CD4-positive, alpha-beta T cell treated with Interleukin-21 for 1 hour (primary cell): ENCODE measurements at places on chromosomes 16 and 17.

DNA sequence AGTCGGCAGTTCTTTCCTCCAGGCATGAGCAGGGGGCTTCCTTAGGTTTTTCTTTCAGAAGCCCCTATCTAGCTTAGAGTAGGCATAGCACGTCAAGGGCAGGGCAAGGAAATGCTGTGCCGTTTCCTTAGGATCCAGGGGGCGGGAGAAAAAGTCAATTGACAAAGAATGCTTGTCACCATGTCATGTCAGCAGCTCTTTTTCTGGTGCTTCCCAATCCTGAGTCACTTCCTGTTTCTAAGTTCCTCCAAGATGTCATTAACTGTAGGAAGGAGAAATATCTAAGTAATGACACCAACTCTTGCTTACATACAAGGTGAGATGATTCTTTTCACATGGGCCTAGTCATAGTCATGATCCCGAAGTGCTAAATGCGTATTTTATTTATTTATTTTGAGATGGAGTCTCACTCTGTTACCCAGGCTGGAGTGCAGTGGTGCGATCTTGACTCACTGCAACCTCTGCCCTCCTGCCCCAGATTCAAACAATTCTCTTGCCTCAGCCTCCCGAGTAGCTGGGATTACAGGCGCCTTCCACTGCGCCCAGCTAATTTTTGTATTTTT is 35.2 kb downstream of the GJC1 start:
- DNase-seq: no peak

GRCh38 chr16:14353340-14353739 is 276.7 kb downstream of the PARN start:
- DNase-seq: no peak

DNA sequence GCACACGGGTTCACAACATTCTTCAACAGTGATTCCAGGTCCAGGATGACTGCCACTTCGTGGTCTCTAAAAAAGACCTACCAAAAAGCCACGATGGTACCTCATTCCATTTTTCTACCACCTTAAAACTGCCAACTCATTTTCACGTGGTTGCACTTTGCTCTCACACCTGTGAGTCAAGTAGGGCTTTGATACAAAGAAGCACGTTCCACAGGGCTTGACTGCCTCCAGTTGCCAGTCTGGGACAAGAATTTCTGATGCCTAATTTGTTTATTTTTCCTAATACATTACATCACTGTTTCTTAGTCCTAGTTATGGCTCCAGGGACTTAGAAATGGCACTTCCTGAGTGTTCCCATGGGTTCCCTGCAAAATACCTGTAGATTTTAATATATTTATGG is 911.6 kb upstream of the EEF2KMT start:
- no peak for DNase-seq

GRCh38 chr16:10964891-10965326 is 20.5 kb downstream of the CLEC16A start:
- DNase-seq: peak; percentile 73

GRCh38 chr16:83689385-83689831 is 118.4 kb upstream of the HSBP1 start:
- DNase-seq: no peak

DNA sequence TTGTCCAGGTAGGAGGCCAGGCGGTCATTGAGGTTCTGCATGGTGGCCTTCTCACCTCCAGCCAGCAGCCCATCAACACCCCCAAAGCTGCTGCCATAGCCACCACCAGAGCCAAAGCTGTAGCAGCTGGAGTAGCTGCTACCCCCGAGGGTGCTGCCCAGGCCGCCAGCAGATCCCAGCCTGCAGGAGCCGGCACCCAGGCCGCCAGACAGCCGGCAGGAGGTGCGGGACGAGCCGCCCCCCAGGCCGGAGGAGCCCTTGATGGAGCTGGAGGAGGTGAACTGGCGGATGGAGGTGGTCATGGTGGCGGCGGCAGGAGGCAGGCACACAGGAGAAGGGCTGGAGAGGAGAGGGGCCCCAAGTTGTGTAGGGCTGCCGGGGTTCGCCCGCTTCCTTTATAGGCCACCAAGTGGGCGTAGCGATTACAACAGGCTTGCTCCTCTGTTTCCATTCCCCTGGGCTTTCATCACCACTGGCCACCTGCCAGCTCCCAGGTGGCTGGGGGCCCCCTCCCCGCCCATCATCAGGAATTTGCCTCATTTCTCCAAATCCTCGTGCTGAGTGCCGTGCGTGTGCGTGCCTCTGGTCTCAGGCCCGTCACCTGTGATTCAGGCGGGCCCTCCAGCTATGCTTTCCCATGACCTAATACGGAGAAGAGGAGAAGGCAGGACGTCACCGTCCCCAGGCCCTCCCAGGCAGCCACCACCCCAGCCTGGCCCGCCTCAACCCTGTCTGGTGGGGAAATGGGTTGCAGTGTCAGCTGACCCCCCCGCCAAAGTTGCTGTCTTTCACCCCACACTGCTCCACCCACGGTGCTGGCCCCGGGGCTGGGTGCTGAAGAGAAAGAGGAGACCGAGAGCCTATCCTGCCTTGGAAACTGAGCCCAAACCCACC is at the start of gene KRT17:
TSS of gene KRT17 (minus strand) at position 368 of the 894 bp plus-strand sequence. CDS start at position 302, 66 bp downstream.
- no peak for DNase-seq

DNA sequence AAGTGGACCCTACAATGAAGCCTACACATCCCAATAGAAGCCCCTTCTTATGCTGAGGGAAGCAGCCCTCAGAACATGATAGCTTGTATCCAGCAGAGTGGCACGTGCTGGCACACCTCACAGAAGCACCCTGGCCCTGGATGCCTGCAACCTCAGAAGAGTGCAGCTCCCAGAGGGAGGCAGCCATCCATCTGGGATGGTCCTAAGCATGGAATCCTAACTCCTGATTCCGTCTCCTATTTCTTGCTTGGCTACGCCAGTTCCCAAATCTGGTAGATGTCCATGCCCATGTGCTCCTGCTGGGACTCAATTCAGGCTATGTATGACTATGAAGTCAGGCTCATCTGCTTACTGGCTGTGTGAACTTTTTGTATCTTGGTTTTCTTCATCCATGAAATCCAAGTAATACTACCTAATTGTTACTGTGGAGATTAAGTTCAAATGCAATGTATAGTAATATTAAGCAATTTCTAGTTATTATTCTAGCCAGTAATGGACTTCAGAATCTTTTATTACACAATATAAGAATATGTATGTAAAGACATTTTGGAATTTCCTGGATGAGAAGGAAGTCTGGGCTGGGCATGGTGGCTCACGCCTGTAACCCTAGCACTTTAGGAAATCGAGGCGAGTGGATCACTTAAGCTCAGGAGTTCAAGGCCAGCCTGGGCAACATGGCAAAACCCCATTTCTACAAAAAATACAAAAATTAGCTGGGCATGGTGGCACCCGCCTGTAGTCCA is 32.4 kb downstream of the SIAH1 start:
- no peak for DNase-seq

DNA sequence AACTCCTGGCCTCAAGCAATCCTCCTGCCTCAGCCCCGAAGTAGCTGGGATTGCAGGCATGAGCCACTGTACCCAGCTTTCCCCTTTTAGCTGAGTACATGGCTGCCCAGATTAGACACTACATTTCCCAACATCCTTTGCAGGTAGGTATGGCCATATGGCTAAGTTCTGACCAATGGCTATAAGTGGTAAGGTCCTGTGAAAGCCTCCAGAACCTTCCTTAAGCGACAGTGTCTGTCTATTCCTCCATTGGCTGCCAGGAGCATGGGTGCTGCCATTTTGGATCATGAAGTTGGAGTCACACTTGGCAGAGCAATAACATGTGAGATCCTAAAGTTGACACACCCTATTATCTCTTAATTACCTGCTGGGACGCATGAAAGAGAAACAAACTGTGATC is 24.4 kb upstream of the CRHR1 start:
- DNase-seq: no peak

- DNase-seq: no peak
Measured at GRCh38 chr16:53515259-53515658, 12.2 kb upstream of the AKTIP start.

DNA sequence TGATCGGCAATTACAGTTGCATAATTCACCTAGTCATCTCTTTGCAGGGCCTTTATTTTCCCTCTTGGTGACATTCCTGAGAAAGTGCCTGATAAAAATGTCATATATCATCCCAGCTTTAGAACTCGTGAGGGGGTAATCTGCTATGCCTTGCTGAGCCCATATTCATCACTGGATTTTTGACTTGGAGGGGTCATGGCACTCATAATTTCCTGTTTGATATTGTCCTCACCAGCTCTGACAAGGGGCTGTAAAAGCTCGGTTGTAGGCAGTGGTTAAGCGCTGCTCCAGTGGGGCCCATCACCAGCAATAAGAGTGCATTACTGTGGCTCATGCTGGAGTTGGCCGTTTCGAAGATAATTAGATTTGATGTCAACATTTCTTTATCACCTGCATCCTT is 227.3 kb downstream of the IRX3 start:
- DNase-seq: no peak

DNA sequence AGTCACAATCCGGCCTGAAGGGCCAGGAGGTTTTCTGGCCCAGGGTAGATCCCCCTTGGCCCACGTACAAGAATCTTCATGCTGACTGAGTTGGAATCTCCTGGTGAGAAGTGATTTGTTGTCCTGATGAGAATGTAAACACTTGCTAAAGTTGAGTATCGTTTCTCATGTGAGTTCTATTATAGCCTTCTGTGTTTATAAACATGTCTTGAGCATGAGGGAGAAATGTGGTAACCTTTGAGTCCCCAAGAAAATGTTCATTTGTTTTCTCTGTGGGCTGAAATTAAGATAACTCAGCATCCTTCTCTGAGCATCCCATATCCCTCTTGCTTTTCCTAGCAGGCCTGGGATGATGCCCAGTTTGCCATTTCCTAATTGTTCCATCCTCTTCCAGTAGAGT is 204.8 kb downstream of the FTO start:
- no peak for DNase-seq

- no peak for DNase-seq
Measured at GRCh38 chr16:73794994-73795393, 501.6 kb upstream of the PSMD7 start.

GRCh38 chr17:46841561-46842379 is 9.6 kb upstream of the WNT9B start:
- no peak for DNase-seq

DNA sequence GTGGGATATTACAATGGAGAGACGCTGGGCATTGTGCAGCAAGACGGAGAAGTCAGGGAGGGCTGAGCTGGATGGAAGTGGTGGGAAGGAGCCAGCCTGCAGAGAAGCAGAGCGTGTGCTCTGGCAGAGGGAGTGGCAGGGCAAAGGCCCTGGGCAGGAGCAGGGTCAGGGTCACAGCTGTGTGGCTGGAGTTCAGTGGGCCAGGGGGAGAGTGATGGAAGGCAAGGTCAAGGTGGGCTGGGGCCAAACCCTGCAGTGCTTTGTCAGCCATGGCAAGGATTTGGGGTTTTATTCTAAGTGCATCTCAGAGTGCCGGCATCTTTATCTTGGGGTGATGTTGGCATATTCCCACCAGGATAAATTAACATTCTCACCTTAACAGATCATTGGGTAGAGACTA is 31.9 kb upstream of the C16orf78 start:
- DNase-seq: no peak

GRCh38 chr16:720990-721764 is at the start of gene ANTKMT:
Gene ANTKMT (plus strand): TSS chr16:721146. CDS start chr16:721275, 129 bp downstream.
- peak; percentile 83 for DNase-seq

GRCh38 chr16:53837426-53837825 is 133.5 kb downstream of the FTO start:
- DNase-seq: no peak

- no peak for DNase-seq
Measured at GRCh38 chr17:73954951-73955350, 248.5 kb upstream of the RPL38 start.

DNA sequence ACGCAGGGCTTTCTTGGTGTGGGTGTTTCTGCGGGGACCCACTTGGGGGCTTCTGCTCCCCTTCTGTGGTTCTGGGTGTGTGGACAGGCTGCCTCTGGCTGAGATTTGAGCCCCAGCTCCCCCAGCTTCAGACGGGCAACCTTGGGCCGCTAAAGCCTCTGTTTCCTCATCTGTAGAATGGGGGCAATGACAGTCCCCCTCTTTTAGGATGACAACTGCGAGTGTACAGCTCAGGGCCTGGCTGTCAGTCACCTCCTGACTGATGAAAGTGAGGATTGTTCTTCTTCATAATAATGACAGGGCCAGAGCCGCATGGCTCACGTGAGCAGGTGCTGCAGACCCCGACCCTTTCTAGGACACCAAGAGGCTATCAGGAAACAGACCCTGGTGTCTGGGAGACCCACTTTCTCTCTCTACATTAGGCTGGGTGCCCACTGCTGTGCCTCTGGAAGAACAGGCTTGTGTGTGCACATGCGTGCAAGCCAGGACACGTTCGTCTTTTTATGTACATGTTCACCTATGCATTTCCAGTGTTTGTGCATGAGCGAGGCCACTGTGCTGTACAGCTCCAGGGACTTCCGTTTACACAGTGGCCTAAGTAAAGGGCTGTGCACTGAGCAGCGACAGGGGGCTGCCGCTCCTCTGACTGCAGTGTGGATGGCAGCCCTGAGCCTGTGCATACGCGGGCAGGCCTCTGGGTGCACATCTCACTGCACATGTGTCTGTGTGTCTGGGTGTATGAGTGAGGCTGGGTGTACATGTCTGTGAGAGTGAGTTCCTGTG is 4.6 kb downstream of the SPNS3 start:
- DNase-seq: no peak

DNA sequence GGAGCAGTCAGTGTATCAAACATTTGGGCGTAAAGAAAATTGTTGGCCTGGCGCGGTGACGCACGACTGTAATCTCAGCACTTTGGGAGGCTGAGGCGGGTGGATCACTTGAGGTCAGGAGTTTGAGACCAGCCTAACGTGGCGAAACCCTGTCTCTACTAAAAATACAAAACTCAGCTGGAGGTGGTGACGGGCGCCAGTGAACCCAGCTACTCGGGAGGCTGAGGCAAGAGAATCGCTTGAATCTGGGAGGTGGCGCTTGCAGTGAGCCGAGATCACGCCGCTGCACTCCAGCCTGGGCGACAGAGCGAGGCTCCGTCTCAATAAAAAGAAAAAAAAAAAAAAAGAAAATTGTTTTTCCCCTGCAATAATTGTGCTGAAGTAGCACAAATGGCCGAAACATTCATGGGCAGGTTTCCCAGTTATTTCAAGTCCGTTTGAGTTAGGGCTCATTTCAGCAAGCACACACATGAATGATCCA is 1.4 kb downstream of the GCSH start:
- no peak for DNase-seq

GRCh38 chr17:81428121-81428515 is 32.9 kb downstream of the BAHCC1 start:
- DNase-seq: peak; percentile 27

- peak; percentile 24 for DNase-seq
Measured at GRCh38 chr17:81200695-81201580, 21.8 kb downstream of the CEP131 start.

DNA sequence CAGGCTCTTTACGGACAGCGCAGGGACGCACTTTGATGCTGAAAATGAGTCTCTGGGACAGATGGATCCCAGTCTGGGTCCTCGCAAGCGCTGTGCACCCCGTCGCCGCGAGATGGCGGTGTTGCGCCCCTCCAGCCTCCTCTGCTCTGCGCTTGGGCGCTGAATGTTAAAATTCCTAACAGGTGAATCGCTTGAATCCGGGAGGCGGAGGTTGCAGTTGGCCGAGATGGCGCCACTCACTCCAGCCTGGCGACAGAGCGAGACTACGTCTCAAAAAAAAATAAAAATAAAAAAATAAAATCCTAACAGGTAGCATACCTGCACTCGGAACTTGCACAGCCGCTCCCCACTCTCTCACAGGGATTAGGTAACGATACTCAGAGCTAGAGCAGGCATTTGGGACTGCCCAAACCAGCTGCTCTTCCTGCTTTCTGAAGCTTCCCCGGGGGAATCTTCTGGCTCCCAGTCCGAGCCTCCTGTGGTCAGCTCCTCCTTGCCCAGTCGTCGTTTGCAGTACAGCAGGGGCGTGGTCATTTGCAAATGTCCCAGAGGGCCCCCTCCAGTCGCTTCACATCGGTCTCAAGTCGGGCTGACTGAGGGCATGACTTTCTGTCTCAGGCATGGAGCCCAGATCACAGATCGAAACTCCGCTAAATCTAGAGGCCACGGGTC is 26.2 kb upstream of the OSGIN1 start:
- peak; percentile 30 for DNase-seq
